ENCODE measurements at places on chromosomes 7 and 10. TPM values are rescaled to one million over a fixed set of nuclear protein-coding genes. Genes with fewer than 3 reads are reported as not detected.

SPDYE2B gene
- not detected for total RNA-seq

- DNase-seq, result no peak
These were observed 196.8 kb downstream of the PTN start for GRCh38 chr7:137146552-137147337.

GRCh38 chr10:131239926-131240325 is 71.6 kb downstream of the TCERG1L start:
- DNase-seq, result no peak

DNA sequence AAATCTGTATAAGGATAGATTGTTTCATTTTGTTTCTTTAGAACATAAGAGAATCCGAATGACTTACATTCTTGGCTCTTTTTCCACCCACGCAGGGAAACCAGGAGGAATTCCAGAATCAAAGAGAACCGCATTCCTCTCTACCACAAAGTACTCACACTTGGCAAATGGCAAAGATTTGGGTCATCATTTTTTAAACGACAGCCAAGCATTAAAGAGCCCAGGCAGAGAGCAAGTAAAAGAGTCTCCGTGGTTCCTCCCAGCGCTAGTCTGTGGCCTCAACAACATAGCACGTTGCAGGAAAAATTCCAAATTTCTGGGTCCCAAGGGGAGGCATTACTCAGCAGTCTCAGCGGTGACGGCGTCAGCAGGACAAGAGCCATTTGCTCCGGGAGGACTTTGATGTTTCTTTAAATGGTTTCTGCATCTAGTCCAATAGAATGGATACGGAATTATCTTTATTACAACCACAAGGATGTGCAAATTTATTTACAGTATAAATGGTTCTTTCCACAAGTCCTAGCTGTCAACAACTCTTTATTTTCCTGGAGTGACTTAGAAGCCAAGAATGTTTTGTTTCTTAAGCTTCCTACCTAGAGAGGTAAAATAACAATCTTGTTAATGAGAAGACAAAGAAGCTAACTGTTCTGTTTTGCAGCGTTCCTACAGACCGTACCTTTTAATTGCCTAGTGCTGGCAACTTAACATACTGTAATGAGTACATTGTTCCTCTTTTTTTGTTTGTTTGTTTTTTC is 232.5 kb downstream of the SKIDA1 start:
- peak; percentile 89 for DNase-seq
